ENCODE measurements at places on chromosomes 13 and 19.

DNA sequence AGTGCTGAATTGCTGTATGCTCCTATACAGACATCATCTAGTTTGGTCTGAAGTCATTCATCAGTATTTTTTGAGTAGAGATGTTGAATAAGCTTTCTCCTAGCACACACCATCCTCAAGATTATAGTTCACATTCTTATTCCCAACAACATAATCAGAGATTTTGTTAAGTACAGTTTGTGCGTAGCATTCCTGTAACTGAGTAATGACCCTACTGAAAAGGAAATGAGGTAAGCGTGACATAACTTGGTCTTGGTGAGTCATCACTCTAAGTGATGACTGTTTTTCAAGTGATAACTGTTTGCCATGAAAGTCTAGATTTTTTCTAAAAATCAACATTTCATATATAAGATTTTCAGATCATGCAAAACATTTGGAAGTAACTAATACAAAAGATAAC lies 18.5 kb upstream of the FAM216B start:
- no peak for DNase-seq

- DNase-seq, result no peak
Observed at GRCh38 chr19:47471381-47471732, 336 bp downstream of the SLC8A2 start.

GRCh38 chr13:103762523-103762922 lies 696.3 kb upstream of the SLC10A2 start:
- no peak for DNase-seq

DNA sequence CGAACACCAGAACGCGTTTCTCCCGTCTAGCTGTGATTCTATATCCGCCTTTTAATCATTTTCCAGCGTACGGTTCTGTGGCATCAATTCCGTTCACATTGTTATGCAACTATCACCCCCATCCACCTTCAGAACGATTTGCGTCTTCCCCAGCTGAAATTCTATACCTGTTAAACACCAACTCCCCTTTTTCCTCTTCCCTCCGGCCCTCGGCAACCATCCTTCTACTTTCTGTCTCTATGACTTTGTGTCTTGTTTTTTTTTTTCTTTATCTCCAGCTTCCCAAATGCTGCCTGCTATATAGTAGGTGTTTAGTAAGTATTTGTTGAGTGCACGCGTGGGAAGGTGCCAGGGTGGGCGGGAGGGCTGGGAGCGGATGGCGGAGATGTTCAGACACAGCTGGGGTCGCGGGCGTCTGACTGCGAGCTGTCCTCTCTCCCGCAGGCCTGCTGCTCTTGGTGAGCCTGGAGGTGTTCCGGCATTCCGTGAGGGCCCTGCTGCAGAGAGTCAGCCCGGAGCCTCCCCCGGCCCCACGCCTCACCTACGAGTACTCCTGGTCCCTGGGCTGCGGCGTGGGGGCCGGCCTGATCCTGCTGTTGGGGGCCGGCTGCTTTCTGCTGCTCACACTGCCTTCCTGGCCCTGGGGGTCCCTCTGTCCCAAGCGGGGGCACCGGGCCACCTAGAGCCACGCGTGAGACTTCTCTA lies 20.2 kb downstream of the CACNG6 start:
- DNase-seq, result no peak

- DNase-seq, result no peak
Observed at GRCh38 chr19:38784224-38784623, 4.8 kb upstream of the LGALS7B start.

DNA sequence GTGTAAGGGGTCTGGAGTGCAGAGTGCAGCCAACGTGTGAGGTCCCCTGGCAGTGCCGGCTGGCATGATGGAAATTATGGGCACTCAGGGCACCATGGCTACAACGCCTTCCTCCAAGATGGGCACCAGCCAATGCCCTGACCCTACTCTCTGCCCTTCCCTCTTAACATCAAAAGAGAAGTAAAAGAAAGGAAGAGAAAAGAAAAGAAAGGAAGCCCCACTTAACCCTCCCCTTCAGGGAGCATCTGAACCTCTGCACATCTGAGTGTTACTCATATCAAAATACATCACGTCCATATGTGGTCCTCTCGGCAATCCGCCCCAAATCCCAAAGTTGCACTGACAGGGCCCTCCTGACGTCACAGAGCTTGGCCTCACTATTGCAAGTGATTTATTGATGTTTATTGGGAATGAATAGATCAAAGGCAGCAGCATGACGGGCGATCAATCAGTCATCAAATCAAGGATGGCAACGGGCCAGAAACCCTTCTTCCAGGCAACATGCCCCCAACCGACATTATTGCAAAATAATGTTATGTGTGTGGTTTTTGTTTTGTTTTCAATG lies 1.3 kb downstream of the TSHZ3 start:
- DNase-seq, result no peak

- no peak for DNase-seq
Observed at GRCh38 chr19:33727331-33727998, 69.2 kb upstream of the KCTD15 start.

- peak; percentile 65 for DNase-seq
Observed at GRCh38 chr19:42143341-42144234, 11.3 kb upstream of the POU2F2 start.

DNA sequence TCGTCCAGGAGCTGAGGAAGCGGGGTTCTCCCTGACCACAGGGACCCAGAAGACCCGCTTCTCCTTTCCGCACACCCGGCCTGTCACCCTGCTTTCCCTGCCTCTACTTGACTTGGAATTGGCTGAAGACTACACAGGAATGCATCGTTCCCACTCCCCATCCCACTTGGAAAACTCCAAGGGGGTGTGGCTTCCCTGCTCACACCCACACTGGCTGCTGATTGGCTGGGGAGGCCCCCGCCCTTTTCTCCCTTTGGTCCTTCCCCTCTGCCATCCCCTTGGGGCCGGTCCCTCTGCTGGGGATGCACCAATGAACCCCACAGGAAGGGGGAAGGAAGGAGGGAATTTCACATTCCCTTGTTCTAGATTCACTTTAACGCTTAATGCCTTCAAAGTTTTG lies 18.9 kb downstream of the VASP start:
- DNase-seq, result no peak

DNA sequence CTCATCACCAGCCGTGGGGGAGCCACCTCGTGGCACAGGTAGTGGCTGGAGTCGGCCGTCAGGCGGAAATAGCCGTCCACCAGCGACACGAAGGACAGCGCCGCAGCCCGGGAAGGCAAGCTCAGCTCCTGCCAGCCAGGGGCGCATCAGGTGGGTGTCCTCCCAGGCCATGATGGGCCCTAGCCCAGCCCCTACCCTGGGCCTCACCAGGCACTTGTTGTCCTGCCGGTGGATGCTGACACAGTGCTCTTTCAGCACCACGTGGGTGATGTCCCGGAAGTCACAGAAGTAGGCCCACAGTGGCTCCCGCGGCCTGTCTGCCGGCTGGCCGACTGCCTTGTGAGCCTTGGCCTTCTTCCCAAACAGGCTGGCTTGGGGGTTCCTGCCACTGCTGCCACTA lies 15.7 kb downstream of the TYK2 start:
- no peak for DNase-seq

GRCh38 chr13:28316836-28317235 lies 178.1 kb downstream of the FLT1 start:
- no peak for DNase-seq

- DNase-seq, result no peak
Observed at GRCh38 chr13:59340581-59340980, 823.1 kb downstream of the DIAPH3 start.

GRCh38 chr13:32032759-32033158 lies 1.2 kb downstream of the FRY start:
- no peak for DNase-seq

DNA sequence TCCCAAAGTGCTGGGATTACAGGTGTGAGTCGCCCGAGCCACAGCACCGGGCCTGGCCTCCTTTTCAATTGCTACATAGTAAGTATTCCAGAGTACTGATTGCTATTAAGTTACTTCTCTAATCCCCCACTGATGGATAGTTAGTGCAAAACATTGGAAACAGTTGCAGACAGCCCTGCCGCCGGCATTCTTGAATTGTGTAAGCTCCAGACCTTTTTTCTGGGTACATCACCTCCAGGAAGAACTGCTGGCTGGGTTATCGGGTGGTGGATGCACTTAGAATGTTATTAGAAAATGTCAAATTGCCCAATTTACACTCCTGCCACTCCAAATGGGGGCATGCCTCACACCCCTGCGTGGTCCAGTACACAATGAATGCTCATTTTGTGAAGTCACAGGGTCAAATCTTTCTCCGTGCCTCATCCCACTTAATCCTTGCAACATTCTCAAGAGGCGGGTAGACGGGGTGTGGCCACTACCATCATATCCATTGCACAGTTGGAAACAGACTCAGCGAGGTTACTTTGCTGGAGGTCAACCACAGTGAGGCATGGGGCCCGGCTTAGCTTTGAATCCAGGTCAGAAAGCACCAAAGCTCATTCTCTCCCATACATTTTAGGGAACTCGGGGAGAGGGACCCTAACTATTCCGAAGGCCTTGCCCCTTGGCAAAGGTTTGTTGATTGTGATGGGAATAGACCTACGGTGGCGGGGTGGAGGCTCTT lies 1.0 kb upstream of the KDM4B start:
- no peak for DNase-seq

GRCh38 chr13:86846501-86846900 lies 824.7 kb upstream of the SLITRK5 start:
- no peak for DNase-seq

GRCh38 chr19:38869160-38869835 lies 8.8 kb downstream of the RINL start:
- no peak for DNase-seq

DNA sequence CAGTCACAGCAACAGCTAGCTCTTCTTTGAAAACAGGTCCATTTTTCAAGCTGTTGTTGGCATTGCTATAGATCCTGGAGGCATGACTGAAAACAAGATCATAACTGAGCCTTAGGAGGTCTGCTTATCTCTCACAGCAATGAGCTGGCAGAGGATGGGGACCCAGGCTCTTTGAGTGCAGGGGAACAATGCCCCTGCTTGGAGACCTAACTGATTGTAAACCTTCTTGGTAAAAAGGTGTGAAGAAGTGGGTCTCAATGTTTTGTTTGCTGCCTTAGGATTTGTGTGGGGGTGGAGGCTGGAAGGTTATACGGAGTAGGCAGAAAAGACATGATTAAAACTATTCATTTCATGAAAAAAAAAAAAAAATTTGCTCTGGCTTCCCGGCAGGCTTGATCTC lies 94.6 kb downstream of the EFNB2 start:
- no peak for DNase-seq

- DNase-seq, result no peak
Observed at GRCh38 chr19:46718157-46718933, 1.4 kb upstream of the PRKD2 start.

DNA sequence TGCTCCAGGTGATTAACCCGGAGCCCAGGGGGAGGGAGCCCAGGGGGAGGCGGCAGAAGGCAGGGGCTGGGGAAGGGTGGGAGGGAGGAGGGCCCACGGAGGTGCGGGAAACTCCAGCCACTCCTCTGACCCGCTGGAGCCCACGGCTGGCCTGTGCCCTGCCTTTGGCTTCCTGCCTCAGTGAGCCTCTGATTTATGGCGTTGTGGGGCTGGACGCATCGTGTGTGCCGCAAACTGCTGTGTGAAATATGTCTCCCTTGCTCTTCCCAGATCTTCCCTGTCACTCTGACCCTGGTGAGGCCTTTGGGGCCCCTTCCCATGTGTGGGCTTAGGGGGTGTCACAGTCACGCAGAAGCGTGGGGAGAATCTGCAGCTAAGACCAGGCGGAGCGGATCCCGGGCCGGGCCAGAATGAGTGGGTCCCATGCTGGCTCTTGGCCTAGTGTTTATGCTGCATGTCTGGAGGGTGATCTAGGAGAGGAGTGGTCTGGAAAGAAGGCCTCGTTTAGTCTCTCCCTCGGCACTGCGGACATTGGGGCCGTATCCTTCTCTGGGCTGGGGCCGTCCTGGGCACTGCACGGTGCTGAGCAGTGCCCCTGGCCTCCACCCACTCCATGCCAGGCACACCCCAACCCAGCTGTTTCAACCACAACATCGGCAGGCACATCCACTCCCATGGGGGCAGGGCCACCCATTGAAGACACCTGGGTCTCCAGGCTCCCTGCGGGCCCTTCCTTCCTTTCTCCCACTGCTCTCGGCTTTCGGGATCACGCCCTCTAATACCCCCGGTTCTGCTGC lies 123.0 kb downstream of the KDM4B start:
- no peak for DNase-seq

- DNase-seq, result peak; percentile 77
Observed at GRCh38 chr19:31350693-31351055, 1.4 kb upstream of the TSHZ3 start.

- no peak for DNase-seq
Observed at GRCh38 chr13:23558675-23559536, 11.3 kb upstream of the TNFRSF19 start.

DNA sequence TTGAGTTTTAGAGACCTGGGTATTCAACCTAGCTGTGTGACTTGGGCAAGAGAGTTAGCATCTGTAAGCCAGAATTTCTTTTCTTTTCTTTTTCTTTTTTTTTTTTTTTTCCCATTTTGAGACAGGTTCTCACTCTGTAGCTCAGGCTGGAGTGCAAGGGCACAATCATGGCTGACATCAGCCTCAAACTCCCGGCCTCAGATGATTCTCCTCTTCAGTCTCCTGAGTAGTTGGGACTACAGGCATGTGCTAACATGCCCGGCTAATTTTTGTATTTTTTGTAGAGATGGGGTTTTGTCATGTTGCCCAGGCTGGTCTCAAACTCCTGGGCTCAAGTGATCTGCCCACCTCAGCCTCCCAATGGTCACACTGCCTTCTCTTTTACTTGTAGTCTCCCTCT lies 33.0 kb downstream of the ZMYM2 start:
- no peak for DNase-seq

DNA sequence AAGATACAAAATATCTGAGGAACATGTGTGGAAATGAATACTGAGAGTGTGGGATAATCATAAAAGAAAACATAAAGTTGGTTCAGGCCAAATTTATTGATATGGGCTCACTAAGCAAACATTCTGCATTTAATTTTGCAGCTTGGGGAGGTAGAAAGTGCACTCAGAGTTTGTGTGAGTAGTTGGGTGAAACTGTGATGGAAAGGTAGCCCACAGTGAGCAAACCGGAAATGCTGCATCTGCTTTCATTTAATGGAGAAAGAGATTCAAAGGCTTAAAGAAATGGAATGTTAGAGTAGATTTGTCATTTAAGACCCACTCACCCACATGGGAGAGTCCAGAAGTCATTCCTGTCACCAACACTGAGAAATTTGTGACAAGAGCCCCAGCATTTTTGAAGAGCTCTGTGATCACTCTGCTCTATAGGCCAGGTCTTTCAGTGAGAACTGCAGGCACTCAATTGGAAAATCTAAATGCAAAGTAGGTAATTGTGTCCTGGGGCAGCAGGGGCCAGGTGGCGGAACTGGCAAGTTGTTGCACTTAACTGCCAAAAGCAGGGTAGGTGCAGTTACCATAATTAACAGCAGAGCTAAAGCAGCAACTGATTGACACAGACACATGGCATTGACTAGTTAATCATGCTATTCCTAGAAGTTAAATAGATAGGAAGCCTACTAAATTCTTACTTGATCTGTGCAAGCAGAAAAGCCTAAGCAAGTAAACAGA lies 1228.3 kb upstream of the PCDH20 start:
- no peak for DNase-seq

DNA sequence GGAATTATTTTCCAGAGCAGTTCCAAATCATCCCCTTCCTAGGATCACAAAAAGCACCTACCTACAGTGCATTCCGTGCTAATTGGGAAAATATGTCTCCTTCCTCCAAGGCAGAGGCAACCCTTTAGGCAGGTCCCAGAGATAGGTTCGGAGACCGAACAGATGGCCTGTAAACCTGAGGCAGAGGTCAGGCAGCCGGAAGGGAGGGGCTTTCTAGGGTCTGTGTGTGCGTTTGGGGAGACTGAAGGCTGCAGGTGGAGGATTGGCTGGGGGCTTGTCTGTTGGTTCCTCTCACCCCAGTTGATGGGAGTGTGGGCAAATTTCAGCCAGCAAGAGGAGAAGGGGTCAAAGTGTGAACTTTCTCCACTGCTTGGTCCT lies 7.1 kb downstream of the KCNN4 start:
- no peak for DNase-seq
